Peyer's patch (tissue), 4 donors: ENCODE measurements at places on chromosomes 6 and 20.

- no peak for DNase-seq
Observed at GRCh38 chr6:51269876-51270275, 451.2 kb downstream of the TFAP2B start.

DNA sequence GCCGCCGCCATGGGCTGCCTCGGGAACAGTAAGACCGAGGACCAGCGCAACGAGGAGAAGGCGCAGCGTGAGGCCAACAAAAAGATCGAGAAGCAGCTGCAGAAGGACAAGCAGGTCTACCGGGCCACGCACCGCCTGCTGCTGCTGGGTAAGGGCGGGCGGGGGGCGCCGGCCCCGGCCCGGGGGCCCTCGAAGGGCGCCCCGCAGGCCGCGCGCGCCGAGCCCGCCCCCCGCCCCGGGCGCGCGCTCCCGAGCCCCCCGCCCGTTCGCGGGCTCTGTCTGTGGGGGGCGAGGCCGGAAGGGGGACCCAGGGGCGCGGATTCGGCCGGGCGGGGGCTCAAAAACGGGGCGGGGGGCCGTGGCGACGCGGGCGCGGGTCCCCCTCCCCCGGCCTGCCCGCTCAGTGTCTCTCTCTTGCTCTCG, 39.2 kb downstream of the GNAS start:
- no peak for DNase-seq

- no peak for DNase-seq
Observed at GRCh38 chr20:10131732-10132345, 86.8 kb upstream of the SNAP25 start.

DNA sequence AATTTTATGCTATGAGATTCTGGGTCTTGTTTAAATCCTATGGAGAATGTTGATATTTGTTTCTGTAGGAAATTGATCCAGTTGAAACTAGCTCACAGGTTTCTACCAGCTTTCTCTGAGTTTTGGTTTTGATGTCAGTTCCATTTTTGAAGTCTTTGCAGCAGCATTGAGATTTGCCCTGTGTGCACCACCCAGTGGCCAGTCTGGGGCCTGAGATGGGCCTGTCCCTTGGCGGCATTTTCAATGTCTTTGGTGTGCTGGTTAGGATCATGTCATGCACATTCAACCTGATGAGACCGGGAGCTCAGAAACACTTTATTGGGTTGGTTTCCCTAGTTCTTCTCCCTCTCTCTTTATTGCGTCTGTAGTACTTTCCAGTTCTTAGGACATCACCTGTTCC, 395.2 kb upstream of the MAP3K7 start:
- DNase-seq, result no peak

- no peak for DNase-seq
Observed at GRCh38 chr20:36097337-36098151, 57.0 kb upstream of the EPB41L1 start.

DNA sequence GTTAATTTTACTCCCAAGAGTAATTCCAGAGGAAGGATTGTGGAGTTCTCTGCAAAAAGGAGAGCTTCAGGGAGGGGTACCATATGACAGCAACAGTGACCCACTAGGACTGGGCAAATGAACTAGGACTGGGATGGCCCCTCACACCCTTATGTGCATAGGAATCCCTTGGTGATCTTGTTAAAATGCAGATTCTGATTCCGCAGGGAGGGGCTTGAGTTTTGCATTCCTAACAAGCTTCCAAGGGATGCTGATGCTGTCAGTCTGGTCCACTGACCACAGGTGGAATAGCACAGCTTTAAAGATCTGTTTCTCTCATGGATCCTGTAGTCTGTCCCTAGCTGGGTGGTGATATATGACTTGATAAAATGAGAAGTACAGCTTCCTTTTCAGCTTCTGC, 6.3 kb upstream of the FOXA2 start:
- DNase-seq, result no peak

DNA sequence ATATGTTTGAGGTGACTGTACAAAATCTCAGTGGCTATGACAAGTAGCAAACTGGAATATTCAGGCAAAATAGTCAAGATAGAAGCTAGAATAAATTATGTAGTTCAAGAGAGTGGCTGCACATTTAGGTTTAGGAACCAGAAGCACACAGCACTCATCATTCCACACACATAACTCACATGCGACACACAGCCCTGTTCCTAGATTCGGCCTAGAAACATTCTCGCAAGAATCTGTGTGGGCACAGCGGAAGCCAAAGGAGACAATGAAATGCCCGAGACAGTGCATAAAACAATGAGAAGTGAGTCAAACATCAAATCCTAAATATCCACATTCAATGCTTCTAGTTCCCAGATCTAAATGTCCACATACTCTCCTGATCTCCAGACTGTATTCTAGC, 9.5 kb upstream of the SUPT3H start:
- no peak for DNase-seq

DNA sequence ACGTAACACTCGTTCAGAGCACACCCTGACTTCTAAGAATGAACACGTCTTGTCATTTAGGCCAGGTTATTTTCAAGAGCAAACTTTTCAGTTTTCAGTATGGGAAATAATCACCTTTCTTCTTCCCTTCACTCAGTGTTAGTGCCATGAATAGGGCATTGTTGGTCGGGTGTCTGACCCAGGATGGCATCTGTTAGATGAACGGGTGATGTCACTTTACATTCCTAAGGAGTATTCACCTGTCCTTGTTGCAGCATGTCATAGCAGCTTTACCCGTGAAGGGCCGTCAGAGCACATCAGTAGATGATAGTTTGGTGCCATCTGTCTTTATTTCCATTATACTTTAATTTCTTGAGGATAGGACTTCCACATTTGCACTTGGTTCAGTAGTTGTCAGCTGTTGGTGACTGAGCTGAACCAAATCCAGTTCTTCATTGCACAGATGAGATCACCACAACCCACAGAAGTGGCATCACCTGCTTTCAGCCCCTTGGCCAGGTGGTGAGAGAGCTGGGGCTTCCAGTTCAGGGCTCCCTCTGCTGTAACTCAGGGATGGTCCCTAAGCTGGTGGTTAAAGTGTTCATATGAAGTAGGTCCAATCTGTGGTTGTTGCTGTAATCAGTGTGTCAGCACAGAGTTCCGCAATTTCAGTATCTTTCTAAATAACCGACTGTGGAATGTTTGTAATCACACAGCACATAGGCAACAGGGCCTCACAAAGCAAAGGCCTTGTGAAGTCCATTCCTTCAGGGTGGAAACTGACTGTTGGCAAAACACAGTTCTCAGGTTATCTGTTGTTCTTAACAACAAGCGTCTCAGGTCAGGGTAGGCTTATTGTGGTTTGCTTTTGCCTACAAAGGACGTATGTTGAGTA, 68.2 kb downstream of the FAM120B start:
- no peak for DNase-seq

GRCh38 chr6:1285556-1285955, 26.3 kb upstream of the FOXQ1 start:
- no peak for DNase-seq

DNA sequence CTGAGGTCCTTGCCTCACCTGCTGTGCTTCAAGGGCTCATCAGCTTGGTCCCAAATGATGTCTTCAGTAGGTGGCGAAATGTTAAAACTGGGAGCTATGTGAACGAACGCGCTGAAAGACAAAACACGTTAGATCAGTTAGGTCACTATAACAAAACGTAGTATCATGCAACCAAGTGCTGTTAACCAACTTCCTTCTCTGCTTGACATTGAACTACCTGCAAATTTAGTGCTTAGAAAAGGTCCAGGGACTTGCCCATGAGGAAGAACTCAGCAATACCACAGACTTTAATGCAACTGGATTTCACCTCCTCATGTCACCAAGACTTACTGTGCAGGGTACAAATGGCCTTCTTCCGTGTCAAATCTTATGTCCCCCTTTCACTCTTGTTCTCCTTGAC, 24.8 kb downstream of the BACH2 start:
- DNase-seq, result no peak

DNA sequence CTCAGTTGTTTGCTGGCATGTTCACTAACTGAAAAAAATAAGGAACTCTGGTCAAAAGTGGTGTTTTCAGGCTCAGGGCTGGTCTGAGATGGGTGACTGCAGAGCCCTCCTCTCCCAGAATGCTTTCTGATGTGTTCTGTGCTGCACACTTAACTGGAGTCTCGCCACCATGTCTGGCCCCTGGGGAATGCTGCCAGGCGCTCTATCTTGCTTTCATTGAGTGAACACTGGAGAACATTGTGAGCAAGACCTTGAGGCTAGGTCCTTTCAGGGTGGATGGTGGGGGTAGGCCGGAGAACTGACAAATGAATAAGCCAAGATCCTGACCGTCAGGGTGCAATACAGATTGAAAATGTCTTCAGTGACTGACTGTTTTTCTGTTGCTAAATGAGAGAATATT, 19.5 kb downstream of the PANK2 start:
- no peak for DNase-seq

DNA sequence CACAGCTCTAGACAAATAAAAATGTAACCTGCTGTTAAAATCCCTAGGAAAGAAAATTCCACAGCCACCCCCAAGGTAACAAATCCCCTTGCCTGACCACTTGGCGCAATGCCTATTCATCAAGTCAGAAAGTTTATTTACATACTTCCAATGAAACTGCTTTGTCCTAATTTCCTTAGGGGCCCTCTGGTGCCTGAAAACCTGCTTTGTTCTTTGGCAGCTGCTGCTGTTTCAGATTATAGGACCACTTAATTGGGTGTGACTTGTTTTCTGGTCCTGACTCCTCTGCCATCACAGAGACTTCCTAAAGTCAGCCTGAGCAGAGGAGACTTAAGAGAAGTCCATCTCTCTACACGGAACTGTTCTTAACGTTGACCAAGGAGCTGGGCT, 323.6 kb downstream of the UBE3D start:
- no peak for DNase-seq

- DNase-seq, result no peak
Observed at GRCh38 chr20:63117151-63117550, 98.8 kb downstream of the YTHDF1 start.

- no peak for DNase-seq
Observed at GRCh38 chr6:33610067-33610466, 11.1 kb upstream of the ITPR3 start.

- DNase-seq, result no peak
Observed at GRCh38 chr20:56786503-56786902, 157.4 kb downstream of the TFAP2C start.

DNA sequence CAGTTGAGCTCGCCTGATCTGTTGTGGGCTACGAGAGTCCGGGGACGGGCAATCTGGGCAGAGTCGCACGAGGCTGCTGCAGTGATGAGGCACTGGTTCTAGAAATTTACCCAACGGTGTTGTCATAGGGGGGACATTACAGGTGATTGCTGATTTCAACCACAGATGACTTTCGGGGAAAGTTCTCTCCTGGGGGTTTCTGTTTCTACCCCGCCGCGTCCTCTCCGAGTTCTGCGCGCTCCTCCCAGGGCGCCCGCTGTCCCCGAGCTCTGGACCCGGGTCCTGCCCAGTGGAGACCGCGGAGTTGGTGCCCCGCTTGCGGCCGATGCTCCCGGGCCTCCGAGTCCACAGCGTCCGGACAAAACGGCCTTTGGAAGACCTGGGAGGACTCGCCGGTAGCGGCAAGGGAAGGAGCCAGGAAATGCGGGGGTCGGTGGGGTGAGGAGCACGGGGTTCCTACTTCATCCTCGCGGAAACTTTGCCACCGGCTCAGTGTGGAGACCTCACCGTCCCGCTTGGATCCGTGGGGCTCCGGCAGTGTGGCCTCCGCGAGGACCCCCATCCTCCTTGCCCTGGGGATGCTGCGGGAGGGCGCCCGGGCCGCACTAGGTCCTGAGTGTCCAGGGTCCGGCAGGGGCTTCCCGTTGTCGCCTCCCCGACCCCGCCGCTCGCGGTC, 12.3 kb upstream of the RAET1L start:
- no peak for DNase-seq

DNA sequence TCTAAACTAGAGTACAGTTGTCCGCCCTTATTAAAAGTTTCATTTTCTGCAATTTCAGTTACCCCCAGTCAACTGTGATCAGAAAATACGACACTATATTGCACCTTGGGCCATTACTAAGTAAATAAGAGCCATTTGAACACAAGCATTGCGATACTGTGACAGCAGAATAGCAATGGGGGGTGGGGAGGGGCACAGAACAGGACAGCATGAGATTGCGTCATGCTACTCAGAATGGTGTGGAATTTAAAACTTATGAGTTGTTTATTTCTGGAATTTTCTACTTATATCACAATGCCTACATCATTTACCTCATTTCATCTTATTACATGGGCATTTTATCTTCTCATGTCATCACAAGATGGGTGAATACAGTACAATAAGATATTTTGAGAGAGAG, 166.3 kb downstream of the MANEA start:
- no peak for DNase-seq

GRCh38 chr6:100257793-100258395, 206.8 kb downstream of the SIM1 start:
- no peak for DNase-seq

DNA sequence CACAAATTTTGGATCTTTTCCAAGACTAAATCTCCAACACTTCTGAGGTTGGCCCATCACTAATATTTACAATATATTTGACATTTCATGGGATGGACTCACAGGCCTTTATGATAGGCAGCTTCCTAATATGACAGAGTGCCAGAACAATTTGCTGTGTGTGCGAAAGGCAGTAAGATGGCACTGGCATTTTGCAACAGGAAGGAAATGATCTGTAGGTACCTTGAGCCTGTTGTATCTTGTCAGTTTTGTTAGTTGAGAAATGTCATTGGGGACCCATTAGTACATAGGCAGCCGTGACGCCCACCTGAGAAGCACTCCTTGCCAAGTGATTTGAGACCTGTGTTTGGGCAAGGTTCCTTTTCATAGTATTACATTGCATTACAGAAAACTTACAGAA, 153.4 kb upstream of the HEY2 start:
- DNase-seq, result no peak

GRCh38 chr6:62217866-62218265, 68.2 kb downstream of the KHDRBS2 start:
- no peak for DNase-seq

GRCh38 chr6:139433631-139434419, 59.4 kb upstream of the CITED2 start:
- no peak for DNase-seq

DNA sequence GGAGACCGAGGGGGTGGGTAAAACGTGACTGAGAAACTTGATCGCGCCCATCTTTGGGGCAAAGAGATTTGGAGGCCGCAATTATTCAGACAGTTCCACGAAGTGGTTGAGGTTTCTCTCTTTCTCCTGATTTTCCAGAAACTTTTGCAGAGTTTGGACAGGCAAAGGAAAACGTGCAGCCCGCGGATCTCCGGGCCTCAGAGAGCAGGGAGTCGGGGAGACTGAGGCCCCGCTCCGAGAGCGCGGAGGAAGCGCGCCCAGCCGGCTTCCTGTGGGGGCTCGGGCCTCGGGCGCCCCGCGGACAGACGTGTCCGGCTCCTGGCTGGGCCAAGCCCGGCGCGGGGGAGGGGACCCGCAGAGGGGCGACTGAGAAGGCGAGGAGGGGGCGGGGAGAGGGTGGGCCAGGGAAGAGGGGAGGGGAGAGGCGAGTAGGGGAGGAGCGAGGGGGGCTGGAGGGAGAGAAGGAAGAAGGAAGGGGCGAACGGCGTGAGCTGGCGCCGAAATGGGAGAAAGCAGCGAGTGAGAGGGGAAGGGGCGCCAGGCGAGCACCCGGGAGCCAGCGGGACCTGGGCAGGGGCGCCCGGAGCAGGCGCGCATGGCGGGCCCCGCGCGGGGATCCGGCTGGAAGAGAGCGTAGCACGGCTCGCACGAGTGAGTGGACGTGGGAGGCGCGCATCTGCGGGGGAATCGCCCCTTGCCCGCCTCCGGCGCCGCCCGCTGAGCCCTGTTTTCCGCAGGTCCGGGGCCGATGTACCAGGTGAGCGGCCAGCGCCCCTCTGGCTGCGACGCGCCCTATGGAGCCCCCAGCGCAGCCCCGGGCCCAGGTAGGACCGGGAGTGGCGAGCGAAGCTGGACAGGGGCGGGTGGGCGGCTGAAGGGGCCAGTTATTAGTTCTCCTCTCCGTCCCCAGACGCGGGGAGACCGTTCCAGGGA, at the start of gene MDFI:
Gene MDFI, plus strand, starts transcription at position 467 of the 933 bp plus-strand sequence. Its CDS starts 282 bp downstream, at position 749.
- DNase-seq, result no peak
